NCI-H510A treated with DMSO at 0.1 percent for 48 hours (cell line): ENCODE measurements at places on chromosomes 3 and 15.

- no peak for DNase-seq
These were observed 265.7 kb downstream of the XXYLT1 start for GRCh38 chr3:195005251-195005620.

DNA sequence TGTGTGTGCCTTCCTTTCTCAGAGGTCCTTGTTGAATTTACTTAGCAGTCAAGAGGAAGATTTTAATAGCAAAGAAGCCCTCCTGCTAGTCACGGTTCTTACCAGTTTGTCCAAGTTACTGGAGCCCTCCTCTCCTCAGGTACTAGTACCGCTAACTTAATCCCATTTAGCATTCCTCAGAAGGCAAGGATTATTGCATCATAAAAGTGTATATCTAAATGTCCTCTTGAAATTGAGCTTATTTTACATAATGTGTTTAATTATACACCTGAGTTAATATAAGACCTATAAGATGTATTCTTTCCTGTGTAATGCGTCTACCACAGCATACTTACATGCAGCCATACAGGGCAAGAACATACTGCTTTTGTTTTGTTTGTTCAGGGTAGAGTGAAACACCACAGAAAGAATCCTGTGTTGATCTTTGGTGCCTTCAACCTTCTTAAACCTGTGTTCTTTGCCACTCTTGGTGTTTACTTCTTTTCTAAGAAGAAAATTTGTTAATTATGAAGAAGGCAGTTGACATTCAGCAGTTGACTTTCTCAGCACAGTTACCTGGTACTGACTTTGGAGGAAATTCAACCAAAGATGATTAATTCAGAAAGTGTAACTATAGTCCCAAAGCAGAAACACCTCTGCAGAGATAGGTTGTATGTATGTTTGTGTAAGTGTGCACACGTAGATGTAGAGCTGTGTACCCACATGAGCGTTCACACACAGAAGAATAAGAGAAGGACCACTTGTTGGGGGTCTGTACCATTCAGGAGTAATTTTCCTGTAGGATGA is 33.1 kb downstream of the POLG start:
- no peak for DNase-seq

- DNase-seq: no peak
These were observed 321.5 kb upstream of the CTNNB1 start for GRCh38 chr3:40877631-40878463.

DNA sequence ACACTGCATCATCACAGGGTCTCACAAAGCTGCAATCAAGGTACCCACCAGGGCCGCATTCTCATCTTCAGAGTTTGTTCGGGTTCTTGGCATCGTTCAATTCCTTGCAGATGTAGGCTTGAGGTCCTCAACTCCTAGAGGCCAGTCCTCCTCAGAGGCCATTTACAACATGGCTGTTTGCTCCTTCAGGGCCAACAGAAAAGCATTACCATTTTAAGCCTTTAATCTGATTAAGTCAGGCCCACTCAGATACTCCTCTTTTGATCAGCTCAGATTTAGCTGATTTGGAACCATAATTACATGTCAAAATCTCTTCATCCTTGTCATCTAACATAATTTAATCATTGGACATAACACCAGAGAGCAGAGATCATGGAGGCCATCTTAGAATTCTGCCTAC is 55.4 kb downstream of the BFSP2 start:
- DNase-seq: no peak

DNA sequence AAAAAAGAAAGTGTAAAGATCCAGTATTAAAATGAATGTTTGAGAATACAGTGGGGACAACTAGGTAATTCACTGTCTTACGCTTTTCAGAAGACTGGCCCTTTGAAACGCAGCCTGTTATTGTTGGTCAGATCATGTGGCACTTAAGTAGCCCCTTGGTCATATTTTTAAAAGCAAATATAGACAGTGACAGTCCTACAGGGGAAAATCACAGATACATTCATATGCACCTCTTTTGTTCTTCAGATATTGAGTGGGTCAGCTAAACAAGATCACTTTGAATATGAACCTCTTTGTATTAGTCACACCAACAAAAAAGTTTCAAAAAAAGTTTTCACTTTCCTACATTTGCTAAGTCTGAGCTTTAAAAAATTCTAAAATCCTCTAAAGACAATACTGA is 36.0 kb downstream of the TIGIT start:
- DNase-seq: no peak

DNA sequence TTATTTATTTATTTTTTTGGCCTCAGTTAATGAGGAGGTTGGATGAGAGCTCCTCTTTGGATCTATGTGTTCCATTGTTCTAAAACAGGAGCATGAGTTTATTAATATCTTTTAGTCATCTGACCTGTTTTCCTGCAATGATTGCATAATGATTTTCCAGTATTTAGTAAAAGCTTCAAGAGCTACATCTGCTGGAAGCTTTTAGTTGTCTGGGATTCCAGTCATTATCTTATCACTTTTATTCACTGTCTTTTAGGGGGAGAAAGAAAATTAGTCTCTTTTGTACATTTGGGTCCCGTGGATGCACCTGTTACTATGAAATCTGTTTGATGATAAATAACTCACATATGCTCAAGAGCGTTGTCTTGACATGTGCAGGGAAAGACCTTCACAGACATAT is 1270.0 kb downstream of the ROBO1 start:
- DNase-seq: peak; percentile 43

- no peak for DNase-seq
These were observed 893.5 kb downstream of the TUSC7 start for GRCh38 chr3:117603097-117603496.

DNA sequence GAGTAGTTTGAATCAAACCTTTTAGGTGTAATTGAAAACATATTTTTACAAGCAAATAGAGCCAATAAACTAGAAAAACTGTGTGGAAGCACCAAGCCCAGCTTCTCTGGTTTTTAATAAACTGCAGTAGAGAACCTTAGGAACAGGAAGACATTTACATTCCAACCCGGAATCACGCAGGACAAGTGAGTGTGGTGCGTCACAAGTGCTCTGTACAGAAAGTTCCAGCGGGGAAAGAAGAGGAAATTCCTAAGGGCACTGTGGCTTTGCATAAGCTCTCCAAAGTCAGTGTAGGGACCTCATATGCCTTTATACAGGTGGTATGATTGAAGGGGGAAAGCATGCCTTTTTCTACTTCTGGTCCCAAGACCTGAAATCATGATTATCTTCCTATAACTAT is 21.6 kb downstream of the COL8A1 start:
- no peak for DNase-seq

DNA sequence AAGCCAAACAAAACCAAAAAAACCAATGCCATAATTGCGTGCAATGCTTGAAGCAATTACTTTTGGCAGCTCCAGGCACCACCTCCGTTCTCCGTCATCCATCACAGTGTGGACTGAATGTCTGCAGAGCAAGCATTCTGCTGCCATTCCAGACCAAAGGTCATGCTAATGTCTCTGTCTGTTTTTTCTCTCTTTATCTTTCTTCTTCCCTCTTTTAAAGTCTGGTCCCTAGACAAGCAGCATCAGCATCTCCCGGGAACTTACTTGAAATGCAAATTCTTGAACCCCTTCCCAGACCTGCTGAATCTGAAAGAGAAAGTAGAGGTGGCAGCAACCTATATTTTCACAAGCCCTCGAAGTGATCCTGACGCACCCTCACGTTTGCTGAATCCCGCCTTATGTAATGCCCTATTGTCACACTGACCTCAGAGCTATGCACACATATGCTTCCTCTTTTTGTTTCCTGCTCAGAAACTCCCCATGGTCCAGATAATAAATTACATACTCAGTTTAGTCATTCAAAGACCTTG is 297.3 kb upstream of the PROK2 start:
- DNase-seq: no peak

DNA sequence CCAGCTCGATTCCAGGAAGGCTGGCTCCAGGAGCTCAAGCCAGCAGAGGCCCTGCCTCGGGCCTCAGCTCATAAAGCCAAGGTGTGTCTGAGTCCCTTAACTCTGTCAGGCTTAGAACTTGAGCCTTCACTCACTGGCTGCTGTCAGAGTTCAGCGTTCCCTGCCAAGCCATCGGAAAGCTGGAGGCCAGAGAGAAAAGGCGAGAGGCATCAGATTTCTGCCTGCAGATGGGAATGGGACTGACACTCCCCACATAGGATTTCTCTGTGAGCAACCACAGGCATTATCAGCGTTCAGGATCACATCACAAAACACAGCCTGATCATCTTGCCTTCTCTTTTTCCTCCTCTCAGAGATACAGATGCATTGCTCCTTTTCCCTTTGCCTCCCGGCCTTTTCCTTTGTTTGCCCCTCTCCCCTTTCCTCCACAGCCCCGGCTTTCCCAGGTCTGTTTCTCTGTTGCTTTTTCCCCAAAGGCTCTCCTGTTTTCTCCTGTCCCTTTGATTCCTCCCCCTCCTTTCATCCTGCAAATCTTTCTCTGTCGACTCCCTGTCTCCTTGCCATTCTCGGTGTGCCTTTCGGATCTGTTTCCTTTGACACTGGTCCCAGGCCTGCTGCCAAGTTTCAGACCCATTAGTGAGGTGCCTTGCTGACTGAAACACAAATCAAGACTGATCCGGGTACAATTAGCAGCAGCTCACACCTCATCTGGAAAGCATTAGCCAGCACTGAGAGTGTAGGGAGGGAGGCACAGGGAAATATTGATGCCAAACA is 44.5 kb upstream of the BOC start:
- DNase-seq: peak; percentile 61

DNA sequence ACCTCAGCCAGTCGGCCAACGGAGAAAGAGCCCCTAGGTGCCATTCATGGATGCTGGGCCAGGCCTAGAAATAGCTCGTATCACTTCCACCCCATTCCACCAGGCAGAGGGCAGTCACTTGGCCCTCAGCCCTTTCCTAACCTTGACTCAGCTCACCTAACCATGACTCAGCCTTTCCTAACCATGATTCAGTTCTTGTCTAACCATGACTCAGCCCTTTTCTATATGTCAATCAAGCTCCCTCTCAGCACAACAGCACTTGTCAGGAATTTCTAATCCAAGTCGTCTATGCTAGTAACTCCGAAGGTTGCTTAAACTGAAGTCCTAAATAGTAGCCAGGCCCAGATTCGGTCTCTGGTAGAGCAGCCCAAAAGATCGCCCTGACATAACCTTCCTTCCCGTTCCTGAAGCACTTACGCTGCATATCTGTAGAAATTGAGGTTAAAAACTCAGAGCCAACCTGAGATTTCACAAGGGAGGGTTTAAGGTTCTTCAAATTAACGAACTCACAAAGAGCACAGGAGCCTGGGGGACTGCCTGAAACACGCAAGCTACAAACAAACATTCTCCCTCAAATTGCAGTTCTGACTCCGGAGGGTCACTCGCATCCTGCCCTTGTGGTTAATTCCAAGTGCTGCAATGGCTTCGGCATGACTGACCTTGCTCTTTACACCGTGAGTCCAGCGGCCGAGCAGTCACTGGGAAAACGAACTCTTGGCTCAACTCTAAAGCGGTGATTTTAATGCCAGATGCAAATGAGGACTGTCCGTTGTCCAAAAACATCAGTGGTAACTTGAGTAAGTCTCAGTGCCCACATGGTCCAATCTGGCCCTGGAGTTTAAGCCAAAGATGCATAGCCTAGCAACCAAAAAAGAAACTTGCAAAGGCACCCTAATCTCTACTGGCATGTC is 99.9 kb downstream of the ADAMTS17 start:
- DNase-seq: no peak

DNA sequence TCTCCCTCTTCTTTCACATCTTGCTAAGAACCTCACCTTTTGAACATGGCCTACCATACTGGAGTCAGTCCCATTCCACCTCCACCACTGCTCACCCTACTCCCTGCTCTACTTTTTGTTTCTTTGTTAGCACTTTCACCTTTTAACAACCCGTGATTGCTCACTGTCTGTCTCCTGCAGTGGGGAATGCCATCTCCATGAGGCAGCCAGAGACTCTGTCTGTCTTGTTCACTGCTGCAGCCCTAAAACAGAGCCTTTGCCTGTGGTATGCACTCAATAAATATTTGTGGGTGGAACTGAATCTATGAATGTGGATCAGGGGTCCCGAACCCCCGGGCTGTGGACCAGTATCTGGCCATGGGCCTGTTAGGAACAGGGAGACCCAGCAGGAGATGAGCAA is 16.5 kb upstream of the TLE3 start:
- no peak for DNase-seq

- DNase-seq: no peak
These were observed 472.8 kb downstream of the SHQ1 start for GRCh38 chr3:72375237-72376076.

- no peak for DNase-seq
These were observed 24.5 kb downstream of the TMOD3 start for GRCh38 chr15:51853998-51854397.

GRCh38 chr3:72976281-72976741 is 20.3 kb upstream of the PPP4R2 start:
- no peak for DNase-seq

- DNase-seq: peak; percentile 76
These were observed 49.1 kb upstream of the TMEM158 start for GRCh38 chr3:45275006-45275704.

GRCh38 chr3:195028877-195029606 is 241.9 kb downstream of the XXYLT1 start:
- DNase-seq: no peak

- DNase-seq: no peak
These were observed 75.8 kb downstream of the AAGAB start for GRCh38 chr15:67178569-67179210.

GRCh38 chr3:31596176-31596575 is 63.5 kb downstream of the STT3B start:
- DNase-seq: no peak

DNA sequence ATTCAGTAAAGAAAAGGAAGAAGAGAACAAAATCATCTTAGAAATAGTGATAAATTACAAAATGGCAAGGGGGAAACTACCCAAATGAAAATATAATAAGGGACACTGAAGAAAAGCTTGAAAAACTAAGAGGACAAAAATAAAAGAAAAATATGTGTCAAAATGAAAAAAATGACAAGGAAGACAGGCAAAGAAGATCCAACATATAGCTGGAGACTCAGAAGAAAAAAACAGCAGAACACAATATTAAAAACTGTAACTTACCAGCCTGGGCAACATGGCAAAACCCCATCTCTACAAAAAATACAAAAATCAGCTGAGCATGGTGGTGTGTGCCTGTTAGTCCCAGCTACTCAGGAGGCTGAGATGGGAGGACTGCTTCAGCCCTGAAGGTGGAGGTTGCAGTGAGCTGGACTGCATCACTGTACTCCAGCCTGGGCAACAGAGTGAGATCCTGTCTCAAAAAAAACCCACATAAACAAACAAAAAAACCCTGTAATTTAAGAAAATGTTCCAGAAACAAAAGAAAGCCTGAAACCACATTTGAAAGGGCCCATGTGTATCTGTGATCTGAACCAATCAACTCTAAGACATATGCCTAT is 93.2 kb downstream of the ANO10 start:
- DNase-seq: no peak

DNA sequence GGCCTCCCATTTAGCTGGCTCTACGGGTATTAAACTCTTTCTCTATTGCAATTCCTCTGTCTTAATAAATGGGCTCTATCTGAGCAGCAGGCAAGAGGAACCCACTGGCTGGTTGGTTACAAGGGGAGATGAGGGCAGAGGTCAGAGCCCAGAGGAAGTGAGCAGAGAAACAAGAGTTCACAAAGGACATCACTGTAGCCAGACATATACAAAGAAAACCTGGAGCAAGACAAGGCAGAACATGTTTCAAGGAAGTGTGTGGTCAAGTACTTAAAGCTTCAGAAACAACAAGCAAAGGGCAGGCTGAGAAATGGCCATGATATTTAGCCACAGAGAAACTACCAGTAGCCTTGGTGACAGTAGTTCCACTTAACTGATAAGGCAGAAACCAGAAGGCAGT is 24.3 kb downstream of the SUSD5 start:
- DNase-seq: no peak
